Breast epithelium (tissue), 4 donors: ENCODE measurements at places on chromosomes 13 and 19. TPM values are rescaled to one million over a fixed set of nuclear protein-coding genes. Genes with fewer than 3 reads are reported as not detected.

Gene ADGRE3
- total RNA-seq: 0.44 TPM

Gene SLC44A2
- 67.5 TPM for total RNA-seq

Gene LEUTX
- not detected for total RNA-seq

DNA sequence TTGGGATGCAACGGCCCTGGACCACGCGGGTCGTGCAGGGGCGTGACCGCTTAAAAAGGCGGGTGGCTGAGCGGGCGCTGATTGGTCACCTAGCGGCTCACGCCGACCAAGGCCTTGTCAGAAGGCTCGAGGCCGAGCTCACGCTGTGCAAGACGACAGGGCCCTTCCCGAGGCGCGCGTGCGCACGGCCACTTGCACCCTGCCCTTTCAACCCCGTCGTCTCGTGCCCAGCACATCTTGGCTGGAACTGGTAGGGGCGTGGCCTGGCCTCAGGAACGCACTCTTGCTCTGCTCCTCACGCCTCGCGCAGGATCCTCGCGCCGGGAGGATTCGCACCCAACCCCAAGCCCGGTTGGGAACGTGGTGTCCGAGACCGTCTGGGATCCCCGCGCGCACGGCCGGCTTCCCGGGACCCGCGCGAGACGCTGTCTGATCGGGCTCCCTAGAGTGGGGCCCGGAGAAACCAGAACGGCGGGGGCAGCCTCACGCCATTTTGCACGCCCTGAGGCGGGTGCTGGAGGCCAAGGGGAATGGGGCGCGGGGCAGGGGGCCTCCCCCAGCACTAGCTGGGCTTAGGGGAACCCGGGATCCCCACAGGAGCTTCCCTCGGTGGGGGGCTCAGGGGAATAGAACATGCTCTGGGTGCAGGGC is at the start of gene MEIOSIN:
TSS of gene MEIOSIN (plus strand) at position 280 of the 651 bp plus-strand sequence. CDS start 1,938 bp downstream, outside the sequence.
- no peak for DNase-seq

DNA sequence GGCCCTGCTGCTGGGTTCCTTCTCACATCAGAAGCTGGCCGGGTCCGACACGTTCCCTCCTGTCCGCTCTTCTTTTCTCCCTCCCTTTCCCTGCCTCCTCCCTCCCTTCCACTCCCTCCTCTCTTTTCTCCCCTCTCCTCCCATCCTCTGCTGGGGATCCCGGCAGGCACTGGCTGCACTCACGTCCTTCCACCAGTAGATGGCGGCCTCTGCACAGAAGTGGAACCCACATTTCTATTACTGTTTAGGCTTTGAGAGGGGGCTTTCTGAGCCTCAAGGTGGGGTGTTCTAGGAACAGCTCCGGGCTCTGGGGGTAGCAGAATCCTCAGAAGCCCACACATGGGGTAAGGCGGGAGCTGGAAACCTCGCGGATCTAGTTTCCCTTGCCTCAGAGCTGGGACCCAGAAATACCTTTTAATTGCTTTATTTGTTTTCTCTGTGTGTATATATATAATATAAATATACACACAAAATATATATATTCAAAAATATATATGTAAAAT is 294.2 kb downstream of the ZNF536 start:
- no peak for DNase-seq

- no peak for DNase-seq
Observed at GRCh38 chr13:94946039-94946438, 233.7 kb upstream of the SOX21 start.

GRCh38 chr13:37069597-37070103 is 10.2 kb upstream of the SUPT20H start:
- DNase-seq: no peak

DNA sequence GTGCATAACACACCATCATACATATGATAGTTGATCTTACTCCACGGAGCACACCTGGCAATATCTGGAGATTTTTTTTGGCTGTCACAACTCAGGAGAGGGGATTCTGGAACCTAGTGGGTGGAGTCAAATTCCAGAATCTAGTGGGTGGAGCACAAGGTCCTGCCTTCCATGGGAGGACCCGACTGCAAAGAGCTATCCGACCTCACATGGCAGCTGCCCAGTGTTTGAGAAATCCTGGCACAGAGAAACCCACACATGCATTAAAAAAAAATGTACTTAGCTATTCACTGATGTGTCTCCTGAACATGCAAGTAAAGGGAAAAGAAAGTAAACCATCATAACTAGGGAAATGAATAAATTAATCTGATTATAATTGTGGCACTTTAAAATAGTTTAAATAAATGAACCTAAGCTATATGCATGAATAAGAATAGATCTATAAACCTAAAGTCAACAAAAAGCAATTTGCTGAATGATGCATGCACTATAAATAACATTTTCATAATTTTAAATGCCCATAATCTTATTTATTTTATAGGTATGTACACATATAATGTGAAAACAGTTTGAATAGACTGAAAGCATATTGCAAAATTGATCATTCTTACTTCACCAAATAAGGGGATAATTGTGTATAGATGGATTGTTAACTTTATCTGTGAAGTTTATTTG is 300.3 kb downstream of the MYO16 start:
- DNase-seq: no peak

DNA sequence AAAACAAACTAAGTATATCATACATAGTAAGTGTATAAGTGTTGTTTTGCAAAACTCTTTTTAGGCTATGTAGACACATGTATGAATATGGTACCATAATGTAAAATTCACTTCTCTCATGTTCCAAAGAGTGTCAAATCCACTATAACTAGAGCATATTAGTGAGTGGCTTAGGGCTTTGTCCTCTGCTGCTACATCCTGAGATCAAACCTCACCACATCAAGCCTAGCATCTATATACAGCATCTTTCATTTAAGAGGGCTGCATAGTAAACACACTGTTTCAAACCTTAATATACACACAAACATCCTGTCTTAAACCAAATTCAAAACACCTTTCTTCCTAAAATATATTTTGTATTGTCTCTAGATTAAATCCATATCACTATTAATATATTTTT is 38.7 kb downstream of the ELF1 start:
- DNase-seq: no peak

- DNase-seq: no peak
Observed at GRCh38 chr13:20513466-20513995, 12.1 kb downstream of the CRYL1 start.

- DNase-seq: no peak
Observed at GRCh38 chr13:59016250-59016649, 1147.5 kb downstream of the DIAPH3 start.

- no peak for DNase-seq
Observed at GRCh38 chr13:52785739-52786138, 46.1 kb upstream of the CNMD start.

GRCh38 chr19:57664269-57665127 is 4.2 kb upstream of the ZSCAN4 start:
- DNase-seq: no peak
